ENCODE measurements at places on chromosomes 3 and 15.

DNA sequence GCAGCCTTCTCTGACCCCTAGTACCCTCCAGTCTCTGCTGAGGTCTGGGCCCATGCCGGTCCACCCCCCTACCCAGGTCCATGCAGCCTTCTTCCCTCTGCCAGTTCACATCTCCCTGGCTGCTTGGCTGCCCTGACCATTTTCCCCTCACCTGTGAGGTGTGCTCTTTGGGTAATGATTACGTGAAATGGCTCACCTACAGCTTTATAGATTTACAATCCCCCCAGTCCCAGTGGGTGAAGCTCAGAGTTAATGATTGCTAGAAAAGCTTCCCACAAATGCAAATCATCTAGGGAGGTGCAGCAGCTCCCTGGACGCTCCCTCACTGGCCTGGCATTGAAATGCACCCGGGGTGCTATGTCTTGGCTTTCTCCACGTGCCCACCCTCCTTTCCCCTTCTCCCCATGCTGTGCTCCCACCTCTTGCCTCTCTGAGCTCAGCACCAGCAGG is 18.7 kb downstream of the PAQR5 start:
- no peak for DNase-seq

DNA sequence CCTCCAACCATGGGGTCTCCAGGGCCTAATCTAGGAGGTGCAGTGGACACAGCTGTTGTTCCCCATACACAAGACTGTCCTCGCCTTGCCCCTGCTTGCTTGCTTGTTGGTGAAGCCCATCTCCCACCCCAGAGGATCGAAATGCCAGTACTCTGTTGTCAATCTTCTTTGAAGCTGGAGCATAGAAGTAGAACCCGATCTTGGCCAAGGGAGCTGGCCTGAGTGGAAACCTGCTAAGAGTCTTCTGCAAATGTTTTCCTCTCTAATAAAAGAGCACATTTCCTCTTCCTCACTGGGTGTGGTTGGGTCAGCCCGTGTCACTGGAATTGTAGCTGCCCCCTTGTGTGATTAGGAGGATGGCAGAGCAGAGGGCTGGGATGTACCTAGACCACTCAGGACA is 85.4 kb downstream of the HES1 start:
- DNase-seq, result no peak

- DNase-seq, result no peak
These were observed 120.0 kb downstream of the FNDC3B start for GRCh38 chr3:172159376-172159775.

DNA sequence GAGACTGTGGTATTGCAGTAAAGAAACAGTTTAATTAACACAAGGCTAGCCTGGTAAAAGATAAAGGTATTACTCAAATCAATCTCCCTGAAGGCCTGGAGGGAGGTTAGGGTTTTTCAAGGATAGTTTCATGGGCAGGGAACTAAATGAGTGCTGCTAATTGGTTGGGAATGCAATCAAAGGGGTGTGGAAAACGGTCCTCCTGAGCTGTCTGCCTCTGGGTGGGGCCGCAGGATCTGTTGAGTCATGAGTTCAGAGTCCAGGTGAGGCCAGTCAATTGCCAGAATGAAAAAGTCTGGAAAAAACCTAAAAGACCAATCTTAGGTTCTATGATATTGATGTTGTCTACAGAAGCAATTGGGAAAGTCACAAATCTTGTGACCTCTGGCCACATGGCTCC is 293.2 kb downstream of the MCTP2 start:
- DNase-seq, result no peak

GRCh38 chr3:195247863-195248189 is 23.1 kb downstream of the XXYLT1 start:
- DNase-seq, result no peak

DNA sequence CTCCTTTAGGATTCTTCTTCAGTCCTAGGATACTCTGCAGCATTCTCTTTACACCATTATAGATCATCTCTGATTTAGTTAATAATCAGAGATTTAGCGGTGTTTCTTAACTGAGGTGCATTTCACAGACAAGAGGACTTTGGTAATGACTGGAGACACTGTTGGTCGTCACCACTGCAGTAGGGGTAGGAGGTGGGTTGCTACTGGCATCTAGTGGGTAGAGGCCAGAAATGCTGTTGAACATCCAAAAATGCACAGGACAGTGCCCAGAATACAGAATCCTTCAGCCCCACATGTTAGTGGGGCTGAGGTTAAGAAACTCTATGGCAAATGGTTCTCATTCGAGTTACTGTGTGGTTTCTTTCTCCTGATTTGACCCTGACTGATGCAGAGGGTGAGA is 80.4 kb upstream of the LMCD1 start:
- no peak for DNase-seq

- DNase-seq, result no peak
These were observed 18.7 kb downstream of the KLHL18 start for GRCh38 chr3:47301456-47301855.

DNA sequence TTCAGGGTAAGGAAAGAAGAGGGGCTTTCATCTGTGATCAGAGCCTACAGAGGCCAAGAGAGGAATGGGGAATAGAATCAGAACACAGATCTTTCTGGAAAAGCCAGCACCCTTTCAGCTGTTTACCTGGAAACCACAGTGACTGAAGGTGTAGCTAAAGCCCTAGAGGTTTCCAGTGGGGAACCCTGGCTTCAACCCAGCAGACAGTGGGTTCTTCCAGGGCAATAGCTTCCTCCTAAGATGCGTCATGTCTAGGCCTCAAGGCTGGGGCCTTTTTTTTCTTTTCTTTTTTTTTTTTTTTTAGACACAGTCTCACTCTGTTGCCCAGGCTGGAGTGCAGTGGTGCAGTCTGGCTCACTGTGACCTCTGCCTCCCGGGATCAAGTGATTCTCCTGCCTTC is 3.1 kb upstream of the CPNE9 start:
- no peak for DNase-seq

DNA sequence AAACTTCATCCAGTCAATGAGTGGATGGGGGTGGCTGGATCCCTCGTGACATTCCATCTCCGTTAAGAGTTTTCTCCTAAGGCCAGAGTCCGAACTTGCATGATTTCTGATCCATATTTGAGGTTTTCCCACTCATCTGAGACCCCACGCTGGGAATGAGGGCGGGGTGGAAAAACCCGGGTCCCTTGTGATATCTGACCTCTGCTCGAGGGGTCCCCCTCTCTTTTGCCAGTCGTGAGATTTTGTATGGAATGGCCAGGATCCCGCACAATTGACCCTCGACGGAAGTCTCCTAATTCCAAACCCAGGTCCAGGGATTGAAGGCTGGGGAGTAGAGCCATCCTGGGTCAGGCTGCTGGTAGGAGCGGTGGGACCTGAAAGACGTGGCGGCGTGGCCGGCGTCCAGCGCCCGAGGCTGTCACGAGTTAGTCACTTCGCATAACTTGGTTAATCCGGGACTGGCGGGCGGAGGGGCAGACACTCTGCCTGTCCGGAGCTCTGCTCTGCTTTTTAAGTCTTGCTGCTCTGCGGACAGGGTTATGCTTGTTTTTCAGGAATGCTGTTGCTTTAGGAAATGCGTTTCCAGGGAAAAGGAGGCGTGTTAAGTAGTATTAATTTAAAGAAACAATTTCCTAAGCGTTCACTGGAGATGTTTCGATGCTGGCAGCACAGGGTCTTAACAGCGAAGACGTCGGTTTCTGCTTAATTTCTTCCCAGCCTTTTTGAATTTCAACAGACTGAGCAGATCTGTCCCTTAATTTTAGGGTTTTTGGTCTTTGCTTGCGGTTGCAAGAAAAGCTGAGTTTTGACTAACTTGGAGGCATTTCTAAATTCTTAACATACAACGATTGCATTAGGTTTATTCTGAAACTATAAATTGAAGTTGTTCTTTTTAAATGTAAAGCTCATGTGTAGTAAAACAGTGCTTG is 69.7 kb upstream of the LRRFIP2 start:
- DNase-seq, result no peak

DNA sequence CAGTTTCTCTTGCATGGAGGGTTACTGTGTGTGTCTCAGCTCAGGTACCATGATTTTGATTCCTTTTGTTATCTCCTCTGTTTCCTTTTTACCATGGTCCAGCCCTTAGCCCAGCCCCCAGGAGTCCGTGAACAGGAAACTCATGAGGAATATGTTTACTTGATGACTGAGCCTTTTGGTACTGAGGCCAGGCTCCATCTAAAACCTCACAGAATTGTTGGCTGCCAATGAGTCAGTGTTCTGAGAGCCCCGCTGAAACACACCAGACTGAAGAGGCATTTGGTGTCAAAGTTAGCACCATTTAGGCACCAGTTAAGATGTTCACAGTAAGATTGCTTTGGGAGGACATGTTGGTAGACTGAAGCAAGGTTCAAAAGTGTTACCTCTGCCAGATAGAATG is 80.9 kb downstream of the DGKG start:
- DNase-seq, result no peak

DNA sequence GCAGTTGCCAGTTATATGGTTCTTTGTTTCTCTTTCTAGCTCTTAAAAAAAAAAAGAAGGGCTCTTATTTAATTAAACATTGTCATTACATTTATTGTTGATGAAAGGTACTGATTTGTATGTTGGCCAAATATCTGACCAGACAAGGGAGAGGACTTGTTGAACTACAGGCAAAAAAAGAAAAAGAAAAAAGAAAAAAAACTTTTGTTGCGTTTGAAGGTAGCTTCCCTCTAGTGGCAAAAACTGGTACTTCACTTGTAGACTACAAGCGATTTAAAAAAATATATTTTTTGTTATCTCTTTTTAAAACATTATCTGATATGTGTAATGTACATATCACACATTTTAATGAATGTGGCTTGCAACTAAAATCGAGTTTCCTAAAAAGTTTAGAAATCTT is 280.6 kb downstream of the ROBO2 start:
- DNase-seq, result no peak

- DNase-seq, result no peak
These were observed 95.8 kb downstream of the P3H2 start for GRCh38 chr3:190024912-190025311.

DNA sequence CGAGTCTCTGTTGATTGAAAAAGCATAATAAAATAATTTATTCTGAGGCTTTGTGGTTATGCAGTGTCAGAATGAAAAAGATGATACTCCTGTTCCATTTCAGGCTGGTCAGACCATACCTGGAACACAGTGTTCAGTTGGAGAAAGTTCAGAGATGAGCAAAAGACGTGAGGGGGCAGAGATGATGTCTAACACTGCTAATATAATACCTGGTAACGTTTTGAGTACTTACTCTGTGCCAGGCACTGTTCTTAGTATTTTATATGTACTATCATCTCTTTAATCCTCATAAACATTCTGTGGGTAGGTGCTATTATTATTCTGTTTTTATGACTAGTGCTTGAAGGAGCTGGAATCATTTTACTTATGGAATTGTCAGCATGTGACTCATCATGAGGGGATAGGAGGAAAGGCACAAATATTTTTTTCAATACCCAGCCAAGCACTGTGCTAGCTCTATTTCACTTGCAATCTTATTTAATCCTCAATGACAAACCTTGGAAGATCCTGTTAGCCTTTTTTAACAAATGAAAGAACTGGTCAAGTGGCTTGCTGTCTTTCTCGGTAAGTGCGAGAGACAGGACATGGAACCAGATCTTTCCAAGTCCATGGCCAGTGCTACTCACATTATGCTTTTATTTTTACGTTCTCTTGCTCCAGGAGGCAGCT is 31.8 kb downstream of the IQGAP1 start:
- DNase-seq, result no peak

DNA sequence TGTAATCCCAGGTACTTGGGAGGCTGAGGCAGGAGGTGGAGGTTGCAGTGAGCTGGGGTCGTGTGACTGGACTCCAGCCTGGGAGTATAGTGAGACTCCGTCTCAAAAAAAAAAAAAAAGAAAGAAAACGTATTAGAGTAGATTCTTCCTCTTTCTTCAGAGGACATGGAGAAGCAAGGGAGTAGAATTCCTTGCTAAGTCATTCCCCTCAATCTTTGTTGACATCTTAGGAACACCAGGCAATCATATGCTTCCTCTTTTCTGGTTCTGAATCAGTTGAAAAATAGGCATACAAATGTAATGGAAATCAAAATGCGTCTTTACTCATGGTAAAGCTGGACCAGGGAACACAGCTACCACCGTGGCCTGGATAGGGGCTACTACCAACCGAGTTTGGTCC is 38.3 kb upstream of the ATOSA start:
- DNase-seq, result no peak

- DNase-seq, result no peak
These were observed 14.2 kb upstream of the COLQ start for GRCh38 chr3:15535732-15536131.

DNA sequence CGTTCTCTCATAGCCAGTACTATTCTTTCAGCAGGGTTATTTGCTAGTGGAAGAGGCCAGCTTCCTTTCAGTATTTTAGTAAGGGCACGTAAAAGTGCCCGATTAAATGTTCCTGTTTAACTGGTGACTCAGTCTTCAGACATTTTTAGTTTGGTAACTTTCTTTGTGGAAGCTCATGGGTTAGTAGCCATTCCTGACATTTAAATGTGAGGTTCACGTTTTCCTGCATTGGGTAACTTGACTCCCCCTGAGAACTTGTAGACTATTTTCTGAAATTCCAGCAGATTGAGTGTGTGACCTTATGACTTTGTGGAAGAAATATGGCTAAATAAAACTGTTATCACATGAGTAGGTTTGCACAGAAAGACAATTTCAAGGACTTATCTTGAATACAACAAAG is 16.9 kb downstream of the ABHD2 start:
- DNase-seq, result no peak

GRCh38 chr3:83622526-83622925 is 1336.3 kb upstream of the CADM2 start:
- no peak for DNase-seq

DNA sequence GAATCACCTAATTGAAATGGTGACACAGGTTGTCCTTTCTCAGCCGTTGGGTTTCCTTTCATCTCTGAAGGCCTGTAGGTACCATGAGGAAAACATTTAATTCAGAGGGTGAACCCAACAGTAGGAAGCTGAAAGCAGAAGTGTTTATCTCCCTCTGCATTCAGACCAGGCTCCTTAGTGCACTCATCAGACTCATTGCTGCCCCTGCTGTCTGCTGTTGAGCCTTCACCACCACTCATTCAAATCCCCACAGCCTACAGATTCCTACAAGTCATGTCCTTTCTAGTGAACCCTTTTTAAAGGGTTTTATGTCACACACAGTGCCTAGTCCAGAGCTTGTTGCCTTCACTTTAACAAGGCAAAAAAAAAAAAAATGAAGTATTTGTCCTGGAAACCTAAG is 13.4 kb downstream of the WDR48 start:
- DNase-seq, result no peak

DNA sequence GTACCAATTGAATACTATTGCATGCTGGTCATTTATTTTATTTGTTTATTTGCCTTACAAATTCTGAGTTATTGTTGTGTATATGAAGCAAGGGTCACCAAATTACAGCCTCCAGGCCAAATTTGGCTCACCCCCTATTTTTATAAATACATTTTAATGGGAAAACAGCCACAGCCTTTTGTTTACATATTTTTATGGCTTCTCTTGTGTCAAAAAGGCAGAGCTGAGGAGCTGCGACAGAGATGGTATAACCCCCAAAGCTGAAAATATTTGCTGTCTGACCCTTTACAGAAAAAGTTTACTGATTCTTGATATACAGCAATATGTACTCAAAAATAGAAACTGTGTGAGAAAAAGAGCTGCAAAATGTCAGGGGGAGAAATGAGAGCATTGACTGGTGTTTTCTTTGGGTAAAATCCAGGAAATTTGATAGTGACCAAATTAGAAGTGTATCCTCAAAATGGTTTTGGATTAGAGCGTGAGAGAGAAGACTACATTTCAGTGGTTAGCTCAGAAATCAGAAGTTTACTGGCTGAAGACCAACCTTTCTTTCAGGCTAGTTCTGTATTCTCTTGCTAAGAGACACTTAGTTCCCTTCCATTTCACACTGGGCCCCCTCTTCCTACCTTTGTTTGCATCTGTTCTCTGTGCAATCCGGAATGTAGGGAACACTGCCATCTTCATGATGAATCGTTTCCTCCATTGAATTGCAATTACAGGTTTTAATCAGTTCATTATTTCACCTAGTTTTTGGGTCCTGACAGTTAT is 757.8 kb downstream of the AGBL1 start:
- no peak for DNase-seq
